Heart left ventricle (tissue), 16 donors: ENCODE measurements at places on chromosomes 5 and 9.

DNA sequence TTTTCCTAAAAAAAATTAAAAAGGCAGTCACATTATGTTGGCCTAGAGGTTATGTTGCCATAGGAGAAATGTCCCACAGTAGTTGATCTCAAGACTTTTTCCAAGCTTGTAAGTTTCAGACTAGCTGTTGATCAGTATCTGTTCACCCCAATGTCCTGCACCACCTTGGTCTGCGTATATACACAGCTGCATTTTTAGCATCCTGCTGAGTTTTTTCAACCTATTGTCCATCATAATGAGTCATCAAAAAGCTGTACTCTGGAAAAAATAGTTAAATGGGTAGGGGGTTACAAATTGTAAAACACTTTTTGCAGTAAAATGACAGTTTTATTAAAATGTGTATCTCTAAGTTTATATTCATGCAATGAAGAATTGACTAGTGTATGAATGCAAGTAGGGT is 53.2 kb upstream of the TMEM171 start:
- DNase-seq = no peak

GRCh38 chr5:106397700-106398099 is 1273.0 kb downstream of the EFNA5 start:
- DNase-seq = no peak

GRCh38 chr5:107466233-107466769 is 204.4 kb downstream of the EFNA5 start:
- no peak for DNase-seq

GRCh38 chr9:105541838-105542237 is 16.1 kb upstream of the FKTN start:
- DNase-seq = no peak

DNA sequence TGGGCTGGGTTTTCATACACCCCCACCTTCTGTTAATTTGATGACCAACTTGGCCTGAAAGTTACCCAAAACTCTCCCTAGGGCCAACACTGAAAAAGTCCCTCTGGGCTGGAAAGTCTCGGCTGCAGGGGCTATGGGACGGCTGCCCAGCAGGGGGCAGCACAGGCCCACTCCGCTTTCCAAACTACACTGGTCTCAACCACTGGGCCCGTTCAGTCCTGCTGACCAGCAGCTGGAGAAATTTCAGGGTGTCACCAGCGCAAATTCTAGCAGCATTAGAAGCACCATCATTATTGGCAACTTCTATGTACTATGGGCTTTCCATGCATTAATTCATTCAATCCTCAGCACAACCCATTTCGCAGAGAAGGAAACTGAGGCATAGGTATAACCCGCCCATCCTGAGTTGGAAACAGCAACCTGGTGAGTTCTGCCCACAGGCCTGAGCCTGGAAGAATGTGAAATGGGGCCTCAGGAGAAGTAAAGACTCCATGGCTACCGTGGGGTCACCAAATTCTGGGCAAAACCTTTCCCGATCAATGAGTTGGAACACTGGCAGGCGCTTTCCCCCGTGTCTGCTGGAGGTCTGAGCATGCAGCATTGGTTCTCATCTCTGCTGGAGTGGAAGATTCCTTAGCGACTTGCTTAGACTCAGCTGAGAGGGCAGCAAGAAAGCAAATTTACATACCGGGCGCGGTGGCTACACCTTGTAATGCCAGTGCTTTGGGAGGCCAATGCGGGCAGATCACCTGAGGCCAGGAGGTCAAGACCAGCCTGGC is 9.7 kb downstream of the ORM2 start:
- DNase-seq = peak; percentile 72

DNA sequence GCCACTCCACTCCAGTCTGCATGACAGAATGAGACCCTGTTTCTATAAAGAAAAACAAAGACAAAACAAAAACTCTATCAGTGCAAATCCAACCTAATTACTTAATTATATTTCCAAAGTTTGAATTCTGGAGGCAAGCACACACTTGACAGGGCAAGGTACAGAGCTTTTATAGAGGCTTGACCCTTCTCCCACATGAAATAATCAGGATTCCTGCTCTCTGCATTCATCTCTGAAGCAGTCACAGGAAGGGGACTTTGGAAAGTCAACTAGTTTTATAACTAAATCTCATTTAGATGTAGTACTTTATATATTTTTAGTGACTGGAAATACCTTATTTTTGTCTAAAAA is 91.9 kb upstream of the CHD1 start:
- DNase-seq = no peak

DNA sequence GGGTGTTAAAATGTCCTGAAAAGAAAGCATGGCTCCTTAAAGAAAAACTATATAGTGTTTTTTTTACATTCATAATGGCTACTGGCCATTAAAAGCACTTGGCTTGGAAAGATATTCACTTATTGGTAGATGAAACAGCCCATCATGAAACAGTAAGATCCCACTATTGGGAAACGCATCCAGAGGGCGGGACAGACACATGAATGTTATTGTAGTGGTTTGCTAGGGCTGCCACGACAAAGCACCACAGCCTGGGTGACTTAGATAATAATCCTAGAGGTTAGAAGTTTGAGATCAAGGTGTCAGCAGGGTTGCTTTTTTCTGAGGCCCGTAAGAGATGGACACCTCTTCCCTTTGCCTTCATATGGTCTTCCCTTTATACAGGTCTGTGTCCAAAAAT is 139.4 kb upstream of the ANKH start:
- no peak for DNase-seq

GRCh38 chr9:31824860-31825259 is 559.6 kb upstream of the ACO1 start:
- DNase-seq = no peak

GRCh38 chr5:143402017-143402552 is 1.4 kb downstream of the NR3C1 start:
- DNase-seq = no peak

DNA sequence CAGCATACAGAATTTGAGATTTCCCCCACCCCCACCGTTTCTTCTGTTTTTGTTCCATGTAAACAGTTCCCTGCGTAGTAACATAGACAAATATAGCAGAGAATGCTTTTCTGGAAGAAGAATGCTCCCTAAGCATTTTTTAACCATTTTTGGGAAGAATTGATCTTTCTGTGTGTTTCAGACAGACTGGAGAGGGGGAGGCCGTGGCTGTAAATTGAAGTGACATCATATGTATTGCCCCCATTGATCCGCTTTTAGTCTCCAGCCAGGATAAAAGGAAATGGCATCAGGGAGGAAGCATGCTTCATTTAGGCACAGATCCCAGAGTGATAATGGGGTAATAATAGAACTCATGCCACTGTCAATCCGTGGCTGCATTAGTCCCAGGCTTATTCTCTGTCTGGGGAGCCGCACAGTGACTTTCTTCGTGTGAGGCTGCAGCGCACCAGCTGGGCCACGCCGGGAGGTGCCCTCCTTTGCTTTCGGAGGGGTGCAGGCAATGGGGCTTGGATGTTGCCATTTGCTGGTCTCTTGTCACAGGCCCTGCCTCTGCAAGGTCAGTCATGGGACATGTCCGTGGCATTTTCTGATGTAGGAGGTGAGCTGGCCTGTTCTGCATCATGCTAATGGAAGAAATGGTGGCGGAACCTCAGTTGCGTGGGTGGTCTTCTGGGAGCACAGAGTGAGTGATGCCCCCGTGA is 261.5 kb downstream of the FANCC start:
- no peak for DNase-seq

GRCh38 chr9:35954942-35955546 is 2.9 kb downstream of the OR2S2 start:
- DNase-seq = no peak

DNA sequence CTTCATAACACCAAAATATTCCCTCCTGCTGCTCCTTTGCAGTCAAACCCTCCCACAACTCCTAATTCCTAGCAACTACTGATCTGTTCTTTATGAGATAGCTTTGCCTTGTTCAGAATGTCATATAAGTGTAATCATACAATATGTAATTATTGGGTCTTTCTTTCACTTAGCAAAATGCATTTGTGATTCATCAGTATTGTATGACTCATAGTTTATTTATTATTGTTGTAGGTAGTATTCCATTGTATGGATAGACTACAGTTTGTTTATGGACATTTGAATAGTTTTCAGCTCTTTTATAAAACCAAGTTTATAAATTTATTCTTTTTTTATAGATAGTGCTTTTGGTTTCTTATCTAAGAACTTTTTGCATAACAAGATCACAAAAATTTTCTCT is 468.2 kb upstream of the KIF2A start:
- no peak for DNase-seq

- no peak for DNase-seq
These were observed 176.2 kb downstream of the DENND1A start for GRCh38 chr9:123753669-123754258.

DNA sequence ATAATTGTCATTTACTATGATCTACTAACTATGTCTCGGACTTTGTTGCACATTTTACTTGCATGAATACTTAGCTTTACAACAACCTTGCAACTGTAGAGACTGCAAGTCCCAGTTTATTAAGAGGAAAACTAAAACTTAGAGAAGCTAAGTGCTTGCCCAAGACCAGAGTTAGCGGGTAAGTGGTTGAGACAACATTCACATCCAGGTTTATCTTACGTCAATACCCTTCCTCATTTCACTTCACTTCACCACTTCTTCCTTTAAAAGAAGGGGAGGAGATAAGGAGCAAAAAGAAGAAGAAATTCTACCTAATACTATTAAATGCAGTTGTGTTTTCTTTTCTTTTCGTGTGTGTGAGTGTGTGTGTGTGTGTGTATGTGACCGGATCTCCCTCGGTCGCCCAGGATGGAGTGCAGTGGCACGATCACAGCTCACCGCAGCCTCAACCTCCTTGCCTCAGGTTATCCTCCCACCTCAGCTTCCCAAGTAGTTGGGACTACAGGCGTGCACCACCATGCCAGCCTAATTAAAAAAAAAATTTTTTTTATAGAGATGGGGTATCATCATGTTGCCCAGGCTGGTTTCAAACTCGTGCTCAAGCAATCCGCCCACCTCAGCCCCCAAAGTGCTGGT is 37.4 kb downstream of the MEGF9 start:
- no peak for DNase-seq

DNA sequence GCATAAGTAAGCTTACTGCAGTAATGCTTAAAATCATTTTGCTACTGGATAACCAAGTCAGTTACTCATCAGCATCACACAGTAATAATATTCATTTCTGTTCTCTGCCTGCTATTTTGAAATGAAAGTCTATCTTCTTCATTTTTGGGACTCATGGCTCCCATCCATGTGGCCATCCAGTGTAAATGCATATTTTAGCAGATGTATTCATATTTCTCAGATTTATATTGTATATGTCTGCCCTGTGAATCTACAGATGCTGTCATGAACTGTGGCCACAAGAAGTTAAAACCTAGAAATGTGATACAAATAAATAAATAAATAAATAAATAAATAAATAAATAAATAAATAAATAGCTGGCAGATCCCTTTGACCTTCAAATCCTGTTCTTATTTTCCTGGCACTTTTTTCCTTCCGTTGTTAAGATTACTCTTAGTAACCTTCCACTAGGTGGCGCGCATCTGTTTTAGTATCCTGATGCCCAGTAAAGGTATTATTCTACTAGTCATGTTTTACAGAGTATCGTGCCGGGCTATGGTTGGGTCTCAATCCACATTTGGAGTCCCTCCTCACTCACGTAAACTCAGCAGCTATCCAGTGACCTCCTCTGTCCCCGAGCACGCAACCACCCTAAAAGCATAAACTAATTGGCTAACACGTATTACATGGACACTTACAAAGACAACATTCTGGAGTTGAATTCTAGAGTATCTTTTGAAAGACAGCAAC is 79.2 kb upstream of the IL7R start:
- no peak for DNase-seq

DNA sequence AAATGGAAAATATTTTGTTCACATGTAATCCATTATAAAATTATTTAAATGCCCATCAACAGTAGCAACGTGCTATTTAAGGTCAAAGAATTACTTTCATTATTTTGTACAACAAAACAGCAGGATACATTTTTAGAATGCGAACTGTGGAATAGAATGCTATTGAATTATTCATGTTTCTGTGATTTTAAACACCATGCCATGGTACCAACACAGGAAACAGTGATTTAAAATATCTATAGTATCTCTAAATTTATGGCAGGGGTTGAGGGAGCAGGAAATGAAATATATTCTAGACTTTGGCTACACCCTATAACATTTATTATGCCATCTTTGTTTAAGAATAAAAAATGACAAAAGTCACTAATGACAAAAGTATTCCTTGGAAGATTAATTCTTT is 62.4 kb downstream of the DROSHA start:
- no peak for DNase-seq

DNA sequence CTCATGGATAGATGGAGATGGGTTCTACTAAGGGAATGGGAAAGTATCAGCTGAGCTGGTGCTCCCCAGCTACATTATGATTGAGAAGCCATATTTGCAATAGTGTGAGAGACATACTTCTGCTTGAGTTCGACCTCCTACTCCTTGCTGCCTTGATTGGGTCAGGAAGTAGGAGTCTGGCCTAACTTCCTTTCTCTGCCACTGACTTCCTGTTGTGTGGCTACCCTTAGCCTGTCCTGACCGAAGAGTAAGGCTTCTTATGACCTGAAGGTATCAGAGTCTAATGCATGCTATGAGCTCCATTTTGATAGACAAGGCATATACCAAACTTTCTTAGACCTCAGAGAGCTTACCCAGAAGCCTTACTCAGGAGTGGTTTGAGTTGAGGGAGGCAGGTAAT is 53.9 kb downstream of the OSTF1 start:
- no peak for DNase-seq

DNA sequence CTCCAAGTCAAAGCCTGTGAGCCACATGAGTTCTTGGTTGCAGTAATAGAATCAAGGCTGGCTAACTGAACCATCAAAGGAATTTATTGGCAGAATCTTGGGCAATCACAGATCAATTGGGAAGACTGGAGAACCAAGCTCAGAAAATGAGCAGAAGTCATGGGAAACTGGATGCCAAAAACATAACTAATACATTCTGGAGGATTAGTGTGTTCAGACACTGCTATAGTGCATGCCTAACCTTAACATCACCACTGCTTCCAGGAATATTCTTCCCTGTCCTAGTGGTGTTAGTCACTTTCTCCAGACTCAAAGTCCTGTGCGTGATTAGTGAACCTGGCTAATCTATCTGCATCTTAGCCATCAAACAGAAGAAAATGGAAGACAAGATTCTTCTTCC is 843.7 kb downstream of the EFNA5 start:
- DNase-seq = no peak

GRCh38 chr5:154603953-154604679 is 126.1 kb upstream of the HAND1 start:
- peak; percentile 67 for DNase-seq

GRCh38 chr5:42021923-42022322 is 96.8 kb downstream of the FBXO4 start:
- DNase-seq = no peak

DNA sequence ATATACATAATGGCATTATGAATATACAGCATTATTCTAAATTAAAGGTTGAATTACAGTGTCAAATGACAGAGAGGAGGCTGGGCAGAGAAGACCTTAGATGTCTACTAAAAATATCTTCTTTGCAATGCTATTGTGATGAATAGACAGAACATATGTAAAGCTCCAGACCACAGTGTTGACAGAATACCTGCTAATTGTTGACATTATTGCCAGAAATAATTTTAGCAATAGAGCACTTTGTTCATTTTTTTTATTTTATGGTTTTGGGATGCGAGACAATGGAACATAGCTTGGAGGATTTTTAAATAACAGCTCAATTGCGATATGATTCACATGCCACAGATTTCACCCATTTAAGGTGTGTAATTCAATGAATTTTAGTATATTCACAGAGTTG is 508.8 kb downstream of the PSAT1 start:
- no peak for DNase-seq

- DNase-seq = no peak
These were observed 403.7 kb upstream of the DAP start for GRCh38 chr5:11164531-11165294.
